ENCODE measurements at places on chromosomes 5 and 9. TPM values are rescaled to one million over a fixed set of nuclear protein-coding genes. Genes with fewer than 3 reads are reported as not detected.
A peak's percentile ranks its signal among the peaks of the same experiment; 100 is the strongest.

DNA sequence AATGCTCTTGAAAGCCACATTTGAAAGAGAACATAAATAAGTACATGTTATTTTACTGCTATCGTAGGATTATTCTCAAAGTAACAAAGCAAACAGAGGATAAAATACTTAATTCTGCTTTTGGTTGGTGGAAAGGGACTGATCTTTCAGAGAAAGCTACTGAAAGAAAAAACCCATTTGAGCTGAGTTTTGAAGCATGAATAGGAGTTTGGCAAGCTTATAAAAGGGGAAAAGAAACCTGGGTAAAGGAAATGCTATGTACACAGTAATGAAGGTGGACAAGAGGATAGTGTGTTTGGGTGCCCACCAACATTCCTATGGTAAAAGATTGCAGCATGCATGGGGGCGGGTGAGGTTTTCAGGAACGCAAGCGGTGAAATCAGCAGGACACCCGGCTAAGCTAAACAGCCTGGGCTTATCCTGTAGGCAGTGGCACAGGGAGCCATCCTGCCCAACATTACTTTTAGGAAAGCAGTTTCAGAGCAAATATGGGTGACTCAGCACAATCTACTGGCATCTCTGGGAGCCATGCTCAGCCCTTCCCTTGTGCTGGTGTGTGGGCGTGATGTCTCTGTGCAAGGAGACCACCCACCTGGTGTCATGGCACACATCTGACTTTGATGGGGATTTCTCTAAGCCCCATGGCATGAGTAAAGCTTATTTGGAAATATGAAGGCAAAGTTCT lies 673.9 kb upstream of the KLF4 start:
- no peak for DNase-seq

ARHGEF37 gene
- total RNA-seq: 32.8 TPM

- no peak for DNase-seq
Measured at GRCh38 chr5:132184588-132184987, 43.1 kb downstream of the P4HA2 start.

DNA sequence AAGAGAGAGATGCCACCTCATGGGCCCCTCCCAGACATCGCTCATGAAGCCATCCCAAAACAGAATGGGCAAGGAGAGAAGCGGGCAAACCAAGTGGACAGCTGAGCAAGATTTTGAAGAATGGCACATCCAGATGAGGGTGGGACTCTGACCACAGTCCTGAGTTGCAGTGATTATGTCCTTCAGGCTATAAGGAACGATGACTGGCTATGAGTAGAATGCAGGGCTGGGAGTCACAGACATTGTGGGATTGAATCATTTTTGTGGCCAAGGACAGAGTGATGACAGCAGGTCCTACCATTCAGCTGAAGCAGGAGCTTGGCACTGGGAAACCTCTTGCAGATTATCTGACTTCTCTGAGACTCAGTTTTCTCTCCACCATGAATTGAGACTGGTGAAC lies 245.7 kb upstream of the SLC30A5 start:
- DNase-seq: no peak

DNA sequence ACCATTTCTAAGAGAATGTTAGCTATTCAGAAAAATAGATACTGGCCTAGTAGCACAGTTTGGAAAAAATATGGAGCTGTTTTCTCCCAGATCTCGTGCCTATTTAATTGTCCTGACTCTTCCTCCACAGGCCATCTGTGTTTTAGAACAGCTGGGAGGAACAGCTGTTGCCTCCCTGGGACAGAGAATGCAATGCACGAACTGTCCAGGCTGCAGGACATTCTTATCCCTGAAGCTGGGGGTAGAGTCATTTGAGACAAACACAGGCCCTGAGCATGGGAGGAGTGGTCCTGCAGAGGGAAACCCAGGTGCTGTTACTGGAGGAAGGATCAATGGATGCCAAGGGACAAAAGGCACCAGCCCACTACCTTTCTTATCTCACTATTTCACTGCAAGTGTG lies 20.9 kb upstream of the SPARC start:
- DNase-seq: no peak

DNA sequence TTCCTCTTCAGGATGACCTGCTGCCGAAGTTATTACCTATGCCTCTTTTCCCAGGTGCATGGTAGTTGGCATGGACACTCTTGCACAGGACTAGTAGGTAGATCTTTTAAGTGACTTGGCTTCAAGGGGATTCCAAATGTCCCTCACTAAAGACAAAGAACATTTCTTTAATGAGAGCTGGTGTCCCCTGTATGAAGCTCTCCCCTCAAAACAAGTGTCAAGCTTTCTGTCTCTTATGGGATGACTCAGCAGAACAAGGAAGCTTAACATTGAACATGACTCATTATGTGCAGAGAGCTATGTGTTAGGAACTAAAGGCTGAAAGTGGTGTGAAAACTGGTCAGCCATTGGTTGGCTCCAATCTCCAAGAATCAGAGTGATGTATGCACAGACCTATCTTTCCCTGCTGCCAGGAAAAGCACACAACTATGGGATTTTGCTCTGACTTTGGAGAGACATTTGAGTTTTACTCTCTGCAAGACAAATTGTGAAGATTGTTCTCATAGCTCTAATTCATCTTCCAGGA lies 120.5 kb downstream of the PRDM6 start:
- DNase-seq: peak; percentile 34

- DNase-seq: no peak
Measured at GRCh38 chr5:143721925-143722324, 90.0 kb upstream of the HMHB1 start.

DNA sequence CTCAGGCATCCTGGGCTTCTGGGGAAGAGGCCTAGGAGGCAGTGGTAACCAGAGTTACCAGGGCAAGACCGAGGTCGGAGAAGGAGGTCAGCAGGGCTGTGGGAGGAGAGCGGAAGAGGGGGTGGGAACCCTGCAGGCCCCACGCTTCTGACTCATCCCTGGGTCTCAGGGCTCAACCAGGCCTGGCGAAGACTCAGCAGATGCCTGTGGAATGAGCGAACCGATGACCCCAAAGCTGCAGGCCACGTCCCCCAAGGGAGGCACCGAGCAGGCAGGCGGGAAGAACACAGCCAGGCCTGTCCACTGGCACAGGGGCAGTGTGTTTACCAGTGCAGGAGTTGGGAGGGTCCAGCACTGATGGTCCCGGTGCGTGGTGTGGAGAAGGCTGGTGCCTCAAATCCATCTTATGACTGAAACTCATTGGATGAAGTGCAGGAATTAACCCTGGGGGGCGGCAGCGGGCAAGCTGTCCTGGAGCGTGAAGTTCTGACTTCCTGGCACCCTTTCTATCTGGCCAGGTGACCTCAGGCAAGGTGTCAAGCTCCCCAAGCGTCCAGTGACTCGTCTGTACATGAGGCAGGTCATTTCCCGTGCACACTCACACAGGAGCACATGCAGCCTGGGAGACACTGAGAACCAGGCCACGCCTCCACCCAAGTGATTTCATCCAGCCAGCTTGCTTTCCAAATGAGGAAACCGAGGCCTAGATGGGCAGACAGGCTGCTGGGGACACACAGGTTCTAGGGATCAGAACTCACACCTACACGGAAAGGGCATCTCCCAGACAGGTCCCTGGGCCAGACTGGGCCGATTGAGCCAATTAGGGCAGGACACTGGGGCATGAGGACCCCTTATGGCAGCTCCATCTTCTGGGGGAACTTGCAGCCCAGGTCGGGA lies 69.1 kb downstream of the ADAMTS2 start:
- peak; percentile 46 for DNase-seq

GRCh38 chr5:68379275-68380036 lies 163.9 kb downstream of the PIK3R1 start:
- peak; percentile 7 for DNase-seq

- DNase-seq: no peak
Measured at GRCh38 chr5:113572716-113573115, 59.2 kb downstream of the YTHDC2 start.

ANKRA2 gene
- total RNA-seq: 33.1 TPM

- DNase-seq: peak; percentile 65
Measured at GRCh38 chr9:90546200-90546599, 96.4 kb downstream of the DIRAS2 start.

PCDHB3 gene
- 1.4 TPM for total RNA-seq

PKD2L2 gene
- not detected for total RNA-seq

DNA sequence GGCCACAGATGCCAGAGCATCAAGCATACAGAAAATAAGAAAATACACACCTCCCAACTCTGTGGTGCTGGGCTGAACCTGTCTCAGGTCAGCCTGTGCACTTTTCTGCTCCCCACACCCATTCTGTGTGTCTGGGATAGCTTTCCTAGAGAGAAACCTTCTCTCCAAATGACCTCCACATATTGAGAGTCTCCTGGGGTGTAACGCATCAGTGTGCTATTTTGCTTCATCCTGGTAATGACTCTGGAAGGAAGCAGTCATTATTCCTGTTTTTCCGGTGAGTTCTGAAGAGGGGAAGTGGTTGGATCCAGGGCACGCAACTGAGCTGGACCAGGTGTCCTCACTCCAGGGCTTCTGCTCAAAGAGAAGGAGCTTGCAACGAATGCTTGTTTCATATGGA lies 73.2 kb upstream of the SH3PXD2B start:
- DNase-seq: no peak

GRCh38 chr9:91424403-91425176 lies 958 bp upstream of the NFIL3 start:
- DNase-seq: peak; percentile 84

Data from mucosa of gallbladder (tissue), 1 donor.